ENCODE measurements at places on chromosomes 13 and 19.

DNA sequence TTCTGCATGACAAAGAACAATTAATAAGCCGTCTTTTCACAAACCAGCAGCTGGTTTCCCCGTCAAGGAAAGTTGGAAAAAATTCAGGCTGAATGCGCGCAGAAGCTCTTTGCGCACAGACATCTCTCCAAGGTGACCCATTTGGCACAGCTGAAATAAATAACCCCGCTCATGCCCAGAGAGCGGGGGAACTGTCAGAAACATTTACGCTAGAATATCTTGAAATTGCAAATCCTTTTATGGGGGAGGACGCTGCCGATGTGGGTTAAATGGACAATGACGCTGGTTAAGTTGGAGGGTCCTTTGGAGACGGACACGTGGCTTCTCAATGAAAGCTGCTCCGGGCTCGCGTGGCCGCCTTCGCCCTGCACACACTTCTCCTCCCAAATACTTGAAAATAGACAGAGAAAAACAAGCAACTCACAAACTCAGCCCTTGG is 30.6 kb downstream of the GSX1 start:
- no peak for DNase-seq

DNA sequence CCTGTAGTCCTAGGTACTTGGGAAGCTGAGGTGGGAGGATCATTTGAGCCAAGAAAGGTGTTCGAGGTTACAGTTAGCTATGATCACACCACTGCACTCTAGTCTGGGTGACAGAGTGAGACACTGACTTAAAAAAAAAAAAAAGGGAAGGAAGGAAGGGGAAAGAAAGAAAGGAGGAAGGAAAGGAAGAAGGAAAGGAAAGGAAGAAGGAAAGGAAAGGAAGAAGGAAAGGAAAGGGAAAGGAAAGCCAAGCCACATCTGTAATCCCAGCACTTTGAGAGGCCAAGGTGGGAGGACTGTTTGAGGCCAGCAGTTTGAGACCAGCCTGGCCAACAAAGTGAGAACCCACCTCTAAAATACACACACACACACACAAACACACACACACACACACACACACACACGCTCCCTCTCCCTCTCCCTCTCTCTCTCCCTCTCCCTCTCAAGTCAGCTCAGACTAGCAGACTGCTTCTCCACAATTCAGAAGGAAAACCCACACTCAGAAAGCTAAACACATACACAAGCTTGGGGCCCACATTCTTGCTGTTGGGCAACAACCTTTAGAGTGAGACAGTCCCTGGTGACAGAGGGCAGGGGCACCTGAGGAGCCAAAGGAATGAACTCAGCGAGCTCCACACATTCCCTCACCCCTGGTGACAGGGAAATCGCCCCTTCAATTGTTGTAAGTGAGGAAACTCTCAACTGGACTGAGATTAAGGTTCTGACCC is 2.7 kb downstream of the ZNF709 start:
- no peak for DNase-seq

DNA sequence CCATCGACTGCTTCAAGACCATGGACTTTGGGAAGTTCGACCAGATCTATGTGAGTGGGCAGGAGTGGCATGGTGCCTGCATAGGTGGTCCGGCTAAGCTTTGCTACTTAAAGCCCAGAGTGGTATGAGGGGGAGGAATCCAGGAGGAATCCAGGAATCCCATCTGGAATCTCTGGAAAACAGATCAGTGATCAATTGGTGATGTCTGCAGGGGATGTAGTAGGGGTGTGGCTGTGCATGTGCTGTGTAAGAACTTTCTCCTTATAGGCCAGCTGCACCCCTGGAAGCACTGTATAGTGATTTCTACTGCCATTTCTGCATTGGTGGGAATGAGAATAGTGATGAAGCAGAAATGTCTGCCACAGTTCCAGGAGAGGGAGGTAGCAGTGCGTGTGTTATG is 23.6 kb downstream of the PNPLA6 start:
- no peak for DNase-seq

DNA sequence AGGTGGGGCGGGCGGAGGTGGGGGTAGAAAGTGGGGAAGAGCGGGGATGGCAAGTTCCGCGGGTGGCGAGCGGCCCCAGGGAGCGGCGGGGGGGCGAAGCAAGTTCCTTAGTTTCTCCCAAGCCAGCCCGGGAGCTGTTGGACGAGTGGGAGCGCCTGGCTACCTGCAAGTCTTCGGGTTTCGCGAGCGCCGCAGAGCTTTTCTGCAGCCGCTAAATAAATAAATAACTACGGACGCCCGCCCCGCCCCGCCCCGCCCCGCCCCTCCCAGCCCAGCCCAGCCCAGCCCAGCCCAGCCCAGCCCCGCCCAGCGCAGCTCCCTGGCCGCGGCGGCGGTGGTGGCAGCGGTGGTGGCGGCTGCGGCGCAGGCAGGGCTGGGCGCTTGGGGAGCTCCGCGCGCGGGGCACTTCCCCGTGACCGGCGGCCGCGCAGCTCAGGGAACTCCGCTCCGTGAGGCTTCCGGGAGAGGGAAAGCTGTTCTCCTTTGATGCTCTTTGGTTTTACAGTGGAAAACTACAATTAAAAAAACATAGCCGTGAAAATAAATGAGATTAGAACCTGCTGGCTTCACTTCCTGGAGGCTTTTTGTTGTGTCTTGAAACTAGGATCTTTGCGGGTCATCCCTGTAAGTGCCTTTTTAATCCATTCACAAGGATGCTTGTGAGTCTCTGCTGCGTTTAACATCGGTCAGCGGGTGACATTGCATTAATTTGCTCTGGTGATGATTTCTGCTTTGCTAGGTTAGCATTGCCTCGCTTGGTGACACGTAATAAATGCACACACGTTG is at the start of gene UBE2L5:
UBE2L5 (plus strand) TSS at position 440 of the 786 bp plus-strand sequence. CDS start 5,498 bp downstream, outside the sequence.
- peak; percentile 69 for DNase-seq

DNA sequence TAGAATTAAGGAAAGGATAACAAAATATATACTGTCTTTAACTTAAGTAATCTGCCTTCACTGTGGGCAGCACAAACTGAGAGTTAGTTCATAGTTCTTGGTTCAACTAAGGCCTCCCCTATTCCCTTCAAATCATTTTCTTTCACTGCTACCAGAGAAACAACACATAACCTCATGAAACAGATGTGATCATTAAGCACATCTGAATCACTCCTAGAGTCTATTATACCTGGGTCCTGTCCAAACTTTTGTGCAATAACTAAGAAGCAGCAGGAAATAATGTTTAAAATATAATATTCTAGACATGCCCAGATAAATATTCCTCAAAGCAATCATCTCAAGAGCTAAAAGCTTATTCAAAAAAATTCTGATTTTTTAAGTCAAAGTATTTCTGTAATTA is 62.9 kb downstream of the ZC3H13 start:
- no peak for DNase-seq

DNA sequence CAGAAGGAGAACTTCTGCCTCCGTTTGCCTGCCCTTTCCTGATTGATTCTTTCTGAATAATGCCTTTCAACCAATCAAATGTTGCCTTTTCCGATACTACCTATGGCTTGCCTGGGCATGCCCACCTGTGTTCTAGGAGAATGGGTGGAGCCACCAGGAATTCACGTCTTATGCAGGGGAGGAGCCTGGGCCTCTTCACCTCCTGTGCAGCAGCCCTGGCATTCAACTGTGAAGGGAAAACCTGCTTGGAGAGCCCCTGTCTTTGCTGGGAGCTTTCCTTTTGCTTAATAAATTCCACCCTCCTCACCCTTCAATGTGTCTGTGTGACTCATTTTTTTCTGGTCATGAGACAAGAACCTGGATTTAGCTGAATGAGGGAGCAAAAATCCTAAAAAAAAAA is 730.7 kb downstream of the UQCRFS1 start:
- no peak for DNase-seq

DNA sequence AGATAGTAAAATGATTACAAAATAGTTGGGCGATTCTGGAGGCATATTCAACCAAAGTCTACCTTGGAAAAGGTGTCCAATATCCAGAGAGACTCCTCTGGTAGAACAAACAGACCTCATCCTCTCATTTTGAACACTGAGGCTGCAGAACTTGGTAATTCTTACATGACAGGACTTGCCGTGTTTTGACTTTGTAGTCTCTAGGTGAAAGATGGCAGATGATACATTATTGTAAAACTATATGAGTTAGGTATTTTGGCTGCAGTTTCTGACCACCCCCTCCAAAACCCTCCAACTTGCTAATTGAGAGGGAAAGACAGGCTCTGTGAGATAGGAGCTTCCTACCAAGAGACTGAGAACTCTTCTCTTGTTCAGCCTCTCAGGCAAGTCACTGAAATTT is 22.6 kb downstream of the SAE1 start:
- DNase-seq, result no peak

GRCh38 chr13:93039131-93039530 is 187.5 kb upstream of the GPC6 start:
- no peak for DNase-seq

DNA sequence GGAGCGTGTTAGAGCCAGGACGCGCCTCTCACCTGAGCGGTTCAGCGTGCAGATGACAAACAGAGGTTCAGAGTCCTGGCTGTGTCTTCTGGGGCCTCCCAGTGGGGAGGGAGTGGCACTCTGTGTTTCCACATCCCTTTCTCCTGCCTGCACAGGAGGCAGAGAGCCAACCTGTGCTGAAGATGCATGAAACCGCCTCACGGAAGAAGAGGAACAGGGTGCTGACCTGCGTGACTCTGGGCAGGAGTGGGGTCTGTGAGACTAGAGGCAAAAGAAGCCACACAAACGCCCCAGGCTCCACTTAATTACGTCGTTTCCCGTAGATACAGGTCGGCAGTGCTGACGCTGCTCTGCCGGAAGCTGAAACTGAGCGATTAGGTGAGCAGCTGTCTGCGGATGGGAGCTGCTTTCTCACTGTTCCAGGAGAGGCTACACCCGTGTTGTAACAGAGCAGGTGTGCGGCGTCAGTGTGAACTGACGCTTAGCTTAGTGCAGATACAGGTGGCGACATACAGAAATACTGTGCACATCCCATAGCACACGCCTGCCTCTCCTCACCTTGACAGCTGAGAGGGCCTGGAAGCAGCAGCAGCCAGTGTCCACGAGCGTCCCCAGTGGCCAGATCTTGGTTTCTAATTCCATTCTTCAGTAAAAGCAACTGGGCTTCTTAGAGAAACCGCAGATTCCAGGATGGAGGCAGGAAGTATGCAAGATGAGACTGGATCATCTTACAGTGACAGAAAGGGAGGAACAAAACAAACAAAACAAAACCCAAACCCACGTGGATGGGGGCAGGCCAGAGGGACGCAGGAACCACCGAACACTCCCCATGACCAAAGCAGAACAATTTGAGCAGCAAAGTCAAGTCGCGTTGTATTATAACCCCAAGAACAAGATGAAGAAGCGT is 37.7 kb upstream of the MCF2L start:
- peak; percentile 56 for DNase-seq

DNA sequence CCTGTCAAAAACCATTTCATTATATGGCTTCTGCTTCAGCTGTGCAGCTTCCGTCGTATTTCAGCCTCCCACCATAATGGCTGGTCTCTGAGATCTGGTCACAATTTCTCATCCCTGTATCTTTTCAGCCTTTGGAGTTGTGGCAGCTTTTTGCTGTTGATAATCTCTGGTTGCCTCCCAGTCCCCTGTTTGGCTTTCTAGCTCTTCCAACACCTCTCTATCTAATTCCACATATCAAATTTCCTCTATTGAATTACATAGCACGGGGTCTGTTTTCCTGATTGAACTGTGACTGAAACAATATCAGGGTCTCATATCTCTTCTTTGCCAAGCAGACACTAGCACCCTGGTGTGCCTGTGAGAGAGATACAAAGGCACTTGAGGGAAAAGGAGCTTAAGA is 222.1 kb upstream of the OBI1 start:
- DNase-seq, result no peak

GRCh38 chr13:113584870-113585671 is 518 bp downstream of the TFDP1 start:
- no peak for DNase-seq

DNA sequence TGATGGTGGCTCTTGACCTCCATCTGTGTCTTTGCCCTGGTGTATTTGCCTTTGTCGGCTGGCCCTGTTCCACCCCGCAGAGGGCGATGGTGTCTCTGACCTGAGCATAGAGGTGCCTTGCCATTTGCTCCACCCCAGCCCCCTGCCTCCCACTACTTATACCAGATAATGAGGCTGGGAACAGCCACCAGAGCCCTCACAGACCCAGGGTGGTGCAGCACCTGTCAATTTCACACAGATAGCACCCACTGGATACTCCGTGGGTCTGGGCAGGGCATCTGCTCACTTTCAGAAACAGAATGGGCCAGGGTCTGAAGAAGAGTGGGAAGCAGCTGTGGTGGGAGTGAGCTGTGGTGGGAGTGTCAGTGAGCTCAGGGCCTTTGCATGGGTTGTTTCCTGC is 4.1 kb downstream of the ZNF536 start:
- no peak for DNase-seq

GRCh38 chr13:25166306-25166705 is 5.8 kb downstream of the AMER2 start:
- DNase-seq, result no peak

DNA sequence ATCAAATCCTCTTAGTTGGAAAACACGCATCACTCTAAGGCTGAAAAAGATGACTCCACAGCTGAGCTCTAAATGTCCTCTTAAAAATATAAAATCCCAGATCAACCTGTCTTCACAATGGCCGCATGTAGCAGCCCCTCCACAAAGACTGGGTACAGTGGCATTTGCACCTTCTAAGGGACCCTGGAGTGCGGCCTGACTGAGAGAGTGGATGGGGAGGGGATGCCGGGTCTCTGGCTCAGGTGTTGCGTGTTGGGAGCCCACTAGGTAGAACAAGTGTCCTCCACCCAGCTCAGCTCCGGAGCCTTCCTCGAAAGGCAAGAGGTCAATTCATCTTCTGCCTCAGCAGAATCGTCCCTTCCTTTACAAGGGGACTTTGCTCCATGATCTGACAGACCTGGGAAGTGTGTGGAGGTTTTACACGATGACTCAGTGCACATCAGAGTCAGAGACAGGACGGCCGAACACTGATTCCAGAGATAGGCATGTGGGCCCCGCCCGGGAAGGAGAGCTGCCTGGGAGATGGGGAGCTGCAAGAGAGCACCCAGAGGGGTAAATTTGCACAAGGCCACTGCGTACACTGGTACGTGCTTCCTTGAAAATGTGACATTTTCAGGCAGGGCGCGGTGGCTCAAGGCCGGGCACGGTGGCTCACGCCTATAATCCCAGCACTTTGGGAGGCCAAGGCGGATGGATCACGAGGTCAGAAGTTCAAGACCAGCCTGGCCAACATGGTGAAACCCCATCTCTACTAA is 23.5 kb upstream of the SLC15A1 start:
- DNase-seq, result peak; percentile 99

GRCh38 chr13:49319551-49319950 is 71.8 kb downstream of the CDADC1 start:
- DNase-seq, result no peak
